ENCODE measurements at places on chromosomes 1 and 21.

DNA sequence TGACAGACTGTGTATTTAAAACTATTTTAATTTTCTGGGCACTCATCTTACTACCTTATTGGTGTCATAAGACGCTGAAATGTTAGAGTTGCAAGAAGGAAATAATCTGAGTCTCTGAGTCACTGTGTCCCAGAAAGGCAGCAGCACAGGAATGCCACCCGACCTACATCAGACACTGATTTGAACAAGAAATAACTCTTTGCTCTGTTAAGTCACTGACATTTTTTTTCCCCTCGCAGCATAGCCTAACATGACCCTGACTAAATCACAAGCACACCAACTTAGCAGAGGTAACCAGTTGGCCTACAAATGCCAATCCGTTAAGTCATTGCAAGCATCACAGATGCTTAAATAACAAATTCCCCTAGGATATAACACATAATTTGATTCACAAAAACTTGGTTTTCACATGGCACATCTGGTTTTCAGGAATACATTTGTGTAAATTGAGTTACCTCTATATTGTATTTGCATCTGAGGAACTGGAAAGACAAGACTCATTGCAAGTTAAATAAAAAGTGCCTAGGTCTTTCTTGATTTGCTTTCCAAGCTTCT is 349.1 kb downstream of the SEC16B start:
- no peak for DNase-seq

GRCh38 chr1:9730096-9730901 is 78.8 kb downstream of the PIK3CD start:
- DNase-seq, result peak; percentile 12

- DNase-seq, result peak; percentile 94
Observed at GRCh38 chr21:42414928-42415769, 11.4 kb downstream of the UBASH3A start.

DNA sequence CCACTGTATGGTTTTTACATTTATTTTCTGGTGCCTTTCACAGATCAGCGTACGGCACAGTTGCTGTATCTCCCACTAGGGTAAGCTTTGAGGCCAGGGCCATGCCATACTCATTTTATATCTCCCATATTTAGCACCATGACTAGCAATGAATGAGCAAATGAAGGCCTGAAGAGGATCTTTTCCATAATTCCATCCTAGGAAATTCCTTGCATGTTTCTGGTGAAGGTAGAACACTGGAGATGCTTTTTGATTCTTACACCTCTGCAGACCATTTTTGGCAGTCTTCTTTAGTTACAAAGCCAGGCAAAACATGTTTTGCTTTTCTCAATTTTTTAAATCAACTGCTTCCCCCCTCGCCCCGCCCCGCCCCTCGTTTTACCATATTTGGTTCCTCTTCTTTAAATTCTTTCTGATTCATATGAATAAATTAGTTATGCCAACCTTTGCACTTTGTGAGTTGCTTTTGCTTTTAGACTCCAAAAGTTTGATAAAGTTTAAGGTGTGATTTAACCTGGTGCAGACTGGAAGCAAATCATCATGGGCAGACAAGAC is 78.9 kb upstream of the AK4 start:
- DNase-seq, result no peak

- DNase-seq, result no peak
Observed at GRCh38 chr1:226590614-226591013, 42.0 kb downstream of the STUM start.

DNA sequence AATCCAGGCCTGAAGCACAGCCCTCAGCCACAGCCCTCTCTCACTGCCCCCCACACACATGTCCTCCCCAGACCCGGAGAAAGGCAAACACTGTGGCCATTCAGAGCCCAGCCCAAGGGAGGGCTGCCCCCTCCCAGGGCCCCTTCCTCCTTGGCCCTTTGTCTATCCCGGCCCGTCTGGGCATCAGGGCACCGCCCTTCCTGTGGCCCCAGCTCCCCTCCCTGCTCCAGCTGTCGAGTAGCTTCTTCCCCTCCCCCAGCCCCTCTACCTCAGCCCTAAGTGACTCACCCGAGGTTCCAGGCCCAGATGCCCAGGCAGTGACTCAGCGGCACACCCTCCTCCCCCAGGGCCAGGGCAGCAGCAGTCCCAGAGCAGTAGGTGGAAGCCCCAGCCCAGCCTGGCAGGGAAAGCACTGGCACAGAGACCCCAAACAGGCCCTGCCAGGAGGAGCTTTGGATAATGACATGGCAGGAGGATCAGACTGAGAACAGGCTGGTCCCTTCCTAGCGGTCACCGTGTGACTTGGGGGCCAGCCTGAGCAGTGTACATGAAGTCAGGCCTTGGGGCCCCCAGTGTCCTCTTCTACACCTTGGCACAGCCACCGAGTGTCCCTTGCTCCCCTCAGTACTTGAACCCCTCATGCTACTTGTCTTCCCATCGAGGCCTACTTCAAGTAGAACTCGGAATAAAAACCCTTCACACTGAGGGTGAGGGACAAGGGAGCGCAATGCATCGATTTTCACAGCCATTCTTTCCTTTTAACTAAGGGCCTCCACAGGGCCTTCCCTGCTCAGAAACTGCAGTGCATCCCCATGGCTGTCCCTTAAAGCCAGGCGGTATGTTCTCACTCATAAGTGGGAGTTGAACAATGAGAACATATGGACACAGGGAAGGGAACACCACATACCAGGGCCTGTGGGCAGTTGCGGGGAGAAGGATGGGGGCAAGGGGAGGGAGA is 1.0 kb upstream of the S100A2 start:
- DNase-seq, result peak; percentile 71

- DNase-seq, result no peak
Observed at GRCh38 chr1:40270152-40270834, 12.3 kb downstream of the ZMPSTE24 start.

DNA sequence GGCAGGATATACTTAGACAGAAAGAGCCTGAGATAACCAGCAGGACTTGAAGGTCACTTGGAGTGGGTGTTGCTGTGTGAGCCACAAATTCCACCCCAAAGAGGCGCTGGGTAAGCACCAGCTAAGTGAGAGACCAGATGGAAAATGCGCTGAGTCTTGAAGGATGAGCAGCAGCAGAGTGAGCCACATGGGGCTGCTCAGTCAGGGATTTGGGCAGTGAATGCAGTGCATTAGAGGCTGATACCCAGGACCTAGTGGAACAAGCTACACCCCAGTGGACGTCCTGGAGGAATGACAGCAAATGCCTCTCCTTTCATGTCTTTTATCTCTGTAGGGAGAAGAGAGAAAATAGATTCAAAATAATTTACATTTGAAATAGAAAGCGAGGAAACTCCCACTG is 11.3 kb downstream of the GRIK1 start:
- DNase-seq, result no peak

DNA sequence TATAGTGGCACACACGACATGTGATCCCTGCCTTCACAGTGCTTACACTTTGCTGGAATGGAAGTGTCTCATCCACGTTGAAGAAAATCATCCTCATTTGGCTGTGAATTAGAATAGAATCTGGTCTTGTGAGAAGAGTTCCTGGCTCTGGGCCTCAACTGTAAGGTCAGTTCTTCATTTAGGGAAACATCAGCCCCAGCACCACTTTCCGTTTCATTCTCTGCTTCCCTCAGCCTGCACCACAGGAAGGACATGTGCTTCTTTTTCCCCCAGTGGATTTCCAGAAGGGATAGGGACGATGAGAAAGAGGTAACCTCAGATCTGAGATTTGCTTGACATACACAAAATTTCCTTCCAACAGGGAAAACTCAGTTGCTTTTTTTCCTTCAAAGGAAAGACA is 3.7 kb upstream of the ALX3 start:
- DNase-seq, result no peak

DNA sequence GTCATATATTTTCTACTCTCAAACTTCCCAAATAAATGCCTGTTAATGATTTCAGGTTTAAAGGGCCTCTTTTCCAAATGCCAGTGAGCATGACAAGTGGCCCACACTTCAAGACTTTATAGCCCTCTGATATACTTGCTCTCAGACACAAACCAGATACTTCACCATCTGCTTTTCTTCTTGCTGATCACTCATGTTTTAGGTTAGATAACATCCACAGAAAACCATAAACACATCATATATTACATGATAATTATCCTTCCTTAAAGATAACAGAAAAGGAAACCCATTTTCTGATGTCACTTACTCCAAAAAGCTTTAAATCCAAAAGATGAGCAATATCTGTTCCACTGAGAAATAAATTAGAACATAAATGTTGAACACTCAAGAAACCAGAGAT is 723.5 kb downstream of the LTN1 start:
- DNase-seq, result no peak

DNA sequence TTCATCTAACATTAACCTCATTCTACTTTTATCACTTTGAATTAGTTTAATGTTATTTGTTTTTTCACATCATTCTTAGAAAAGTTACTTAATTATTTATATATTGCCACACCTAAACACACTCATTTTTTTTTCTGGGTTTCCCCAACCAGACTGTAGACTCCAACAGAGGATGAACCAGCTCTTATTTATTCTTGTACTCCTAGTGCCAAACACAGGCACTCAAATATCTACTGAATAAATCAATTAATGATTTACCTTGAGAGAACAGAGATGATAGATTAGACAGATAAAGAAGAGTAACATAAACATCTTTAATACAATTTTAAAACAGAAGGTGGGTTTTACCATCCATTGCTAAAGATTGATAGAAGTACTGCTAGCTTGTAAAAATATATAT is 35.6 kb downstream of the EGLN1 start:
- DNase-seq, result no peak

DNA sequence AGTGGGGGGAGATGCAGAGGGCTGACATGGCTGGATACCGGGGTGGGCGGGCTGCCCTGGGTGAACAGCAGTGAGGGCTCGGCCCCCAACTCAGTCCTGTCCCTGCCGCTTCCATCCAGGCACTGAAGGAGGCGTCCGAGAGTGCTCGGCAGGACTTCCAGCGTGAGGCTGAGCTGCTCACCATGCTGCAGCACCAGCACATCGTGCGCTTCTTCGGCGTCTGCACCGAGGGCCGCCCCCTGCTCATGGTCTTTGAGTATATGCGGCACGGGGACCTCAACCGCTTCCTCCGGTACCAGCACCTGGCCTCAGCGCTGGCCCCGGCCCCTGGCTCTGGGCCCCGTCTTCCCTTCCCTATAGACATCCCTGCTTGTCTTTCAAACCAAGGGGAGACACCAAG is 15.6 kb downstream of the NTRK1 start:
- no peak for DNase-seq

GRCh38 chr1:45177452-45177851 is 29.0 kb downstream of the ZSWIM5 start:
- DNase-seq, result no peak

DNA sequence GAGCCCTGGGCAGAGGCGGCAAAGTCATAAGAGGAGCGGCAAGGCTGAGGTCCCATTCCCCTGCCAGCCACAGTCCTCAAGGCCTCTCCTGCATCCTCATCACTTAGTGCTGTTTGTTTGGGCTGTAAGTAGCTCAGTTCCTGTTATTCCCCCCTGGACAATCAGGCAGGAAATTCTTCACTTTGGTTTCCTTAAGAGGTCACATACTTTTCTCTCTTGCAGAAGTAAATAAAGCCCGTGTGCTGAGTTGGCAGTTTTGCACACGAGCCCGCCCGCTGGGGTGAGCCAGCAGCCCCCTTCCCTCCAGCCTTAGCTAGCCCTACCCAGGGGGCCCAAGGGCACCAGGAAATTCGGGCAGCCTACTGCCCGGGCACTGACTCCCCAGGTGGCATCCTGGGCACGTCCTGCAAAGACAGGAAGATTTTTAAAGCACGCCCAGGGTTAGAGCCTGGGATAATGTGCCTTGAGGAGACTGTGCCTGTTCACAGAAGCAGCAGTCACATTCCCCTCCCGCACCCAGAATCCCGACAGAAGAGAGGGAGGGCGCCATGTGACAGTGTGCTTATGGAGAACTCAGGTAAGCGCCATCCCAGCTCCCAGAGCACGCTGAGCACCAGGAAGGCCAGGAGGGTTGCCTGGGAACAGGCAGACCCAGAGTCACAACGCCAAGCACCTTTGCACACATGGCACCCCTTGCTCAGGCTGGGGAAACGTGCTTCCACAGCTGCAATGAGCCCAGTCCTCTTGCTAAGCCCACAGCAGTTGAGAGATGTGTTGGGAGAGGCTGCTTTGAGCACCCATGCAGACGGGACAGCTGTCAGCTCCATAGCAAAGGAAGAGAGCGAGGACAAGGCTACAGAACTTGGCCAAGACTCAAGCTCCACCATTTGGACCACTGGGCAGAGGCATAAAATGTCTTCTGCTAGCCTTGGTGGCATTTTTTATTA is 144.5 kb upstream of the TMEM51 start:
- DNase-seq, result no peak

DNA sequence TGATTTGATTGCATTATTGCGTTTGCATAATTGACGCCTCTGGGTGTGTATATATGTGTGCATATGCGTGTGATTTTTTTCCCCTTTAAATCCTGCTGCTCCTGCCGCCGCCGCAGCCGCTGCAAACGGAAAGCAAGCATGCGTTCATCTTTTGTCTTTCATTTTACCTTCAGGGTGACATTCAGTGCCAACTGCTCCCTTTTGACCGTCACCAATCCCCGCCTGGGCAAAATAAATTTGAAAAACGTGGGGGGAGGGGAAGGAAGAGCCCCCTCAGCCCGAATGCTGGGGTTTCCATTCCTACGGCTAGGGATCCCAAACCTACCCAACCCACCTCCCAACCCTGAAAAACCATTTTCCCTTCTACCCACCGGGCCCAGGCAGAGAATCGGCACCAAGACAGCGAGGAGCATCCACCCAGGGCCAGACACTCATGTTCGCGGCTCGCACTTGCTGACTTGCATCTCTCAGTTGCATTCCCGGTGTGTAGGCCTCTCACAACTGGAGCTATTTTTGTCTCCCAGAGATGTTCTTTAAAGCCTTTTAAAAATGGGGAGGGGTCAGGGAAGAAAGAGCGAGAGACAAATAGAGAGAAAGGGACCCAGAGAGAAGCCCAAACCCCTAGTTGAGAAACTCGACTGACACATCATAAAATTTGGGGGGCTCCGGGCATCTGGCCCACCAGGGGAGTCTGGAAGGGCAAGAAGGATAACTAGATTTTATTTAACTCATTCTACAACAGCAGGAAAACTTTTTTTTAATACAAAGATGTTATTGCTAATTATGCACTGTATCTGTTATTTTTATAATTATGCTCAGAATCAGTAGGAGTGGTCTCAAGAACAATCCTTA is 367.1 kb upstream of the ESRRG start:
- DNase-seq, result no peak

DNA sequence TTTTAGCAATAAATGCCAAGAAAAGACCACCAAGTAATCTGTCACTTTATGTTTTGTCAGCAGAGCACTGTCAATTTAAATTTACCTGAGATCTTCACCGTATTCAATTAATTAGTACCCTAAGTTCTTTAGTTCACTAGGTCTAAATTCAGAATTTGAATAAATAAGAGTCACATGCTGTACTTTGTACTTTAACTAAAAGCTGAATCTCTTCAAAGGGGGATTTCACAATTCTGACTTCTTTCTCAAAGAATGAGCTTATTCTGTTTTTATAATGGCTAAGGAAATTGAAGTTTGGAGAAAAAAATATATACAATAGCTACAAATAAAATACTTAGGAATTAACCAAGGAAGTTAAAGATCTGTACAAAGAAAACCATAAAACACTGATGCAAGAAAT is 2.1 kb upstream of the GNG5 start:
- no peak for DNase-seq

- no peak for DNase-seq
Observed at GRCh38 chr1:8285103-8285502, 32.8 kb upstream of the SLC45A1 start.
